Omental fat pad (tissue), 4 donors: ENCODE measurements at places on chromosomes 11 and 22. TPM values are rescaled to one million over a fixed set of nuclear protein-coding genes. Genes with fewer than 3 reads are reported as not detected.

Gene DAGLA
- 2.6 TPM for total RNA-seq

Gene MRGPRX3
- not detected for total RNA-seq

Gene LMO1
- not detected for total RNA-seq

Gene ABTB2
- total RNA-seq = 4.4 TPM

Gene C11orf42
- not detected for total RNA-seq

Gene SIK2
- total RNA-seq = 27.3 TPM

Gene CYTH4
- total RNA-seq = 22.5 TPM

Gene CEND1
- total RNA-seq = not detected
